ENCODE measurements at places on chromosomes 6 and 20. TPM values are rescaled to one million over a fixed set of nuclear protein-coding genes. Genes with fewer than 3 reads are reported as not detected.

DNA sequence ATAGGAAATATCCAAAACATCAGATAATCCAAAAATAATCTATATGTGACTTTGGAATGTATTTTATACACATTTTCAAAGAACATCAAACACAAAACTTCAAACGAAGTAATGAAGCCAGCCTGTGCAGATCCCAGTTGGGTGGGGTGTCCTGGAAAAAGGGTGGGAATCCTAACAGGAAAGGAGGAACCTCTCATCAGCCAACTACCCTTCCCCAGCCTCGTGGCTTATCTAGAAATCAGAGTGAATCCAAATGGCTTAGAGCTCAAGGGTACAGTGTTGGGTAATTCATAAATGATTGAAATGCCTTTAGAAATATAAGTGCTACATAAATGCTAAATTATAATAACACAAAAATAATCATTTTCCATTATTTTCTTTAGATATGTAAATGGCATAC, 115.1 kb upstream of the SOX4 start:
- no peaks in the 10 kb centered on the region for H3K4me1 ChIP-seq
- no peaks in the 10 kb centered on the region for H3K36me3 ChIP-seq
- H3K4me3 ChIP-seq, result no peak overlapping the region
- H3K27me3 ChIP-seq, result no peaks in the 10 kb centered on the region
- peak overlapping the region; percentile 72 for H3K27ac ChIP-seq

GRCh38 chr6:166989427-166990032, 9.7 kb upstream of the CEP43 start:
- no peak overlapping the region for H3K4me3 ChIP-seq
- no peak overlapping the region for H3K27ac ChIP-seq
- H3K4me1 ChIP-seq, result no peaks in the 10 kb centered on the region

- no peak overlapping the region for H3K4me3 ChIP-seq
- H3K27ac ChIP-seq, result no peak overlapping the region
- no peaks in the 10 kb centered on the region for H3K4me1 ChIP-seq
- no peak for DNase-seq
- H3K36me3 ChIP-seq, result peaks cover 1% of the 10 kb centered on the region
Observed at GRCh38 chr20:3863317-3863716, 16.7 kb downstream of the MAVS start.

The HEY2 gene
- under 0.01 TPM for total RNA-seq

The C6orf132 gene
- 2.4 TPM for total RNA-seq

- H3K4me3 ChIP-seq, result no peak overlapping the region
- H3K27ac ChIP-seq, result no peak overlapping the region
- H3K27me3 ChIP-seq, result no peaks in the 10 kb centered on the region
Observed at GRCh38 chr20:51221791-51222408, 199.0 kb upstream of the KCNG1 start.

The SLC17A2 gene
- total RNA-seq, result not detected

The CGAS gene
- 1.0 TPM for total RNA-seq
